Adipocyte (in vitro differentiated cells): ENCODE measurements at places on chromosomes 16 and 17.

DNA sequence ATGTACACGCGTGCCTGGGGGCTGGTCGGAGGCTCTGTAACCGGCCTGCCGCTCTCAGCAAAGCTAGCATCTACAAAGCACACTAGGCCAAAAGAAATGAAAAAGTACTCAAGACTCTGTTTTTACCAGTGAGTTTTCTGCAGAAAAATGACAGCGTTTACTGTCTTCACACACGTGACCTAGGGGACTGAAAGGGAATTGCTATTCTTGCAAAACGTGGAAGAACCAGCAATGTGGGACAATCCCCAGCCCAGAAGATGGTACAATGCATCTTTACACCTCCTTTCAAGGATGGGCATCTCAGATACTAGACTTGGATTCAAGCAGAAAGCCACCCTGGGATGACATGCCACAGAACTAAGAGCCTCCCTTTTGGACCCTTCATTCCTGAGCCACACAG, 41.5 kb downstream of the NDEL1 start:
- DNase-seq = no peak

DNA sequence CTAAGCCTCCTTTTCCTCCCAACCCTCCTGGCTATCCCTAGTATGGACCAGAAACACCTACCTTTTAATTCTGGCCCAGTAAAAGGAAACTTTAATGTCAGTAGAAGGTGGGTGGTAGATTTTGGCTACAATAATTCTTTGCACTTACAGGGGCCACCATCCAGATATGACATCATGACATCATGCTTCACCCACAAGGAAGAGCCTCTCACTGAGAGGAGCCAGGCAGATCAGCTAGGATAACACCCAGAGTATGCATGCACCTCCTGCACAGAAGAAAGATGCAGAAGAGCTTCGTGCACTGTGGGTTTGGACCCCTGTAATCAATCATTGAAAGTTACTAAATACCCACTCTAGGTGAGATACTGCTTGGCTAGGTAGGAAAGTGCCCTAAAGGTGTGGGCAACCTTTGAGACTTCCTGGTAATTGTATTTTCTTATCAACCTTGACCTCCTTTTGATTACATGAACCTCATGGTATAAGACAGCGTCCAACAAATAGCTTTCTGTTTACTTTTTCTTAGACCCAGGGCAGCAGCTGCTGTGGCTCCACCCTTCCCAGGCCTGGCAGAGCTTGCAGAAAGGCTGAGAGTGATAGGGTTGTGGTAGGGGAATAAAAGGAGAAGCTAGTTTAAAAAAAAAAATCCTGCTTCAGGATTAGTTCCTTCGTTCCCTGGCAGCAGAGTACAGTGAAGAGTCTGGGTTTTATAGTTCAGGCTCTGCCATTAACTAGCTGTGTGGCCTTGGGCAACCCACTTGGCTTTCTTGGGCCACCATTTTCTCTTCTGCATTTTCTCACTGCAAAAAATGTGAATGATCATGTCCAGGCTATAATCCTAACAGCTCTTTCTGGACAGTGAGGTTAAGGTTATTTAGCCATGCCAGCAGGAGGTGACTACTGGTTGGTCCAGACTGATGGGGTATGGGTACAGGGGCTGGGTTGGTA, 6.2 kb downstream of the MAP3K14 start:
- DNase-seq = peak; percentile 51

DNA sequence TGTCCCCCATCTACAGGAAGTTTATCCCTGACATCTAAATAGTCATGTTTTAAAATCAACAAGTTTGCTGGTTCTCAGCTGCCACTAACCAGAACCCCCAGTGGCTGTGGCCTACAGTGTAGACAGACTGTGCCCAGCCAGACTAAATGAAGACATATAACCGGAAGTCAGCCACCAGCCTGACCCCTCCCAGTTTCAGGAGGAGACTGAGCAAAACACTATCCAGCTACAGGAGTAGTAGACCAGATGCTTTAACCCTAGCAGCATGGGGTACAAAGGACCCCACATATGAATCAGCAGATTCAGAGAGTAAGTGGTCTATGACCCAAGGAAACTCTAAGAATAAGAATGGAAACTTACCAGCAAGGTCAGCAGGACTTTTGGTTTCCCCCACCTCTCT, 83.4 kb downstream of the HIC1 start:
- peak; percentile 31 for DNase-seq

- DNase-seq = no peak
These were observed 15.0 kb downstream of the QRICH2 start for GRCh38 chr17:76293106-76293505.

GRCh38 chr17:73984941-73985340, 218.5 kb upstream of the RPL38 start:
- no peak for DNase-seq

DNA sequence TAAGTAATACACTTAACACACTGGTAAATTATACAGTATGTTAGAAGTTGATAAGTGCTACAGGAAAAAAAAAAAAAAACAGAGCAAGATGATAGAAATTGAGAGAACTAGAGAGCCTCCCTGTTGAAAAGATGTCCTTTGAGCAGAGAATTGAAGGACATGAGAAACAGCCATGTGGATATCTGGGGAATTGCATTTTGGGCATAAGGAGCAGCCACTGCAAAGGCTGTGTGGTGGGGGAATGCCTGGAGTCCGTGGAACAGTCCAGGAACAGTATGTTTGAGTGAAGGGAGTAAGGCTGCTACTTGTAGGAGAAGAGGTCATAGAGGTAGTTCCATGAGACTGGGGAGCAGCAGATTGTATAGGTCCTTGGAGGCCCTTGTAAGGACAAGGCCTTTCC, 178.4 kb downstream of the FTO start:
- DNase-seq = no peak

GRCh38 chr16:57472665-57473060, 10.2 kb downstream of the POLR2C start:
- DNase-seq = no peak

DNA sequence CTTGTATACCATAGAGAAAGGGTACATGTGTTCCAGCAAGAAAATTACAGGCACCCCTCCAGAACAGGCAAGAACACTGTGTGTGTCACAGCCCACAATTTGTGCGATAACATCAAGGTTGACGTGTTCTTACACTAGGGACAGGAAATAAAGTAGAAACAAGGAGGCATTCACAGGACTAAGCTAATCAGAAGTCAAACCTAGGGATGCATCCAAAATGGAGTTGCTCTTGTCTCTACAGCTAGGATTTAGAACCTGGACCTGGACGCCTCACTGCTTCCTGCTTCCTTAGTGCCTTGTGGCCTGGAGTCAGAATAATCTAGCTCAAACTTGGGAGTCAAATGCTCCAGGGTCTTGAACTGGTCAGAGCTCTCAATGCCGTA, 41.3 kb downstream of the GINS3 start:
- DNase-seq = no peak
